ENCODE measurements at places on chromosomes 3 and 15.
A peak's percentile ranks its signal among the peaks of the same experiment; 100 is the strongest.

DNA sequence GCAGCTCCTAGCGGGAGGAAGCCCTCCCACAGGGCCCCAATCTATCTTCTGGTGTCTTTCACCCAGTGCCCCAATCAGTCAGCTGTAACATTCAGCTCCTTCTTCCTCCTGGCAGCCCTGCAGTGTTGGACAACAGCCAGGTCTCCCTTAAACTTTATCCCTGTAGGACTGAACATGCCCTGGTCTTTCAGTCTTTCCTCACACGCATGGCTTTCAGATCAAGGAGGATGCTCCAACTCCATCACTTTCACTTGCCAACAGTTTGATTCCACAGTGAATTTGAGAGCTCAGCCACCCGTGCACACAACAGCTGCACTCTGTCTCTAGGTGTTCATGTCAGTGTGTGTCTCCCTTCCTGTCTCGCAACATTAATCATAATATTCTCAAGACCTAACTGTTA, 28.5 kb upstream of the LRRC34 start:
- DNase-seq = no peak

- no peak for DNase-seq
Observed at GRCh38 chr3:19947549-19948225, 790 bp downstream of the RAB5A start.

- no peak for DNase-seq
Observed at GRCh38 chr15:77528968-77529319, 103.8 kb downstream of the LINGO1 start.

DNA sequence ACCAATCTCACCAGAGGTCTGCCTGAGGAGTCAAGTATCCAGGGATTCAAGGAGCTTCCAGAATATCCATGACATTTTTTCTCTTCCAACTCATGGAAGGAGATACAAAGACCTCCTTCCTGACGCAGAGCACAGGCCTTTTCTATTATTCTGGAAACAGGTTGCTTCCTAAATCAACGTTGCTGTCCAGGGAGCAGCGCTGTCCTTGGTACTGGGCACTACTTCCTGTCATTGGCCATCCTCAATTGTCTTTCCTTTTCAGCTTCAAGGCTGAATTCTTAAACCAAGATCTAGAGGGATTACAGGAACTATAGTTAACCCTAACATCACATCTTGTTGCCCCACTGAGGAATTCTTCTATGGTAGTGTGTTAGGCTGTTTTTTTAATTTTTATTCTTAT, 50.4 kb upstream of the TBC1D21 start:
- DNase-seq = no peak

DNA sequence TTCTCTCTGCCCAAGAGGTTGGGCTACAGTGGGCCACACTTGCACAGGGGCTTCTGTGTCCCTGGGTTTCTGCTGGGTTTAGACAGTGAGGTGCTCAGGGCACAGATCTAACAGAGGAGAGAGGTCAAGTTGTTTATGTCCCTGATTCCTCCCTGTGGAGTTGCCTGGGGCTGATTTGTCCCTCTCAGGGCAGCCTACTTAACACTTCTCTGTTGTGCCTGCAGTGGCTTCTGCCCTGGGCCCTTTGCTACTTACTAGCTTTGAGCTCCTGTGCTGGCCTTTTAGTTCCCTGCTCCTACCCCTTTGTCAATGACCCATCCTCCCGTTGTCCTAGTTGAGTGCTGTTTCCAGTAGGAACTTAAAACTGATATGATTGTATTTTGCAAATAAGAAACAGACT, 114.0 kb upstream of the RGMA start:
- DNase-seq = no peak

DNA sequence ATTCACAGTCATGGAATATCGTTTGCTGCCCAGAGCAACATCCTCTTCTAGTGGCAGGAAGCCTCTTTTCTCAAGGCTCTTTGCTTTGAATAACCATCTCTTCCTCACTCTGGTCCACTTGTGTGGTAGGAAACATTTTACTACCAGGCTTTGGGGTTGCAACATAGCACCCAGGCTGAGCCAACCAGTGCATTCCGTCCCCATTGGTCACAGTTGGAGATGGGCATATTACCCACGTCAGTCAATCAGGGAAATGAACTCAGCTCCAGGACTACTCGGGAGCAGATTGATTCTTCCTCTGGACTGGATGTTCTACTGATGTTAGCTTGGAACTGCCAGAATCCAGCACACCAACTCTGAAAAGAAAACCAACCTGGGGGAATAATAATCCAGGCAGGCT, 4.2 kb upstream of the PEX5L start:
- DNase-seq = no peak

DNA sequence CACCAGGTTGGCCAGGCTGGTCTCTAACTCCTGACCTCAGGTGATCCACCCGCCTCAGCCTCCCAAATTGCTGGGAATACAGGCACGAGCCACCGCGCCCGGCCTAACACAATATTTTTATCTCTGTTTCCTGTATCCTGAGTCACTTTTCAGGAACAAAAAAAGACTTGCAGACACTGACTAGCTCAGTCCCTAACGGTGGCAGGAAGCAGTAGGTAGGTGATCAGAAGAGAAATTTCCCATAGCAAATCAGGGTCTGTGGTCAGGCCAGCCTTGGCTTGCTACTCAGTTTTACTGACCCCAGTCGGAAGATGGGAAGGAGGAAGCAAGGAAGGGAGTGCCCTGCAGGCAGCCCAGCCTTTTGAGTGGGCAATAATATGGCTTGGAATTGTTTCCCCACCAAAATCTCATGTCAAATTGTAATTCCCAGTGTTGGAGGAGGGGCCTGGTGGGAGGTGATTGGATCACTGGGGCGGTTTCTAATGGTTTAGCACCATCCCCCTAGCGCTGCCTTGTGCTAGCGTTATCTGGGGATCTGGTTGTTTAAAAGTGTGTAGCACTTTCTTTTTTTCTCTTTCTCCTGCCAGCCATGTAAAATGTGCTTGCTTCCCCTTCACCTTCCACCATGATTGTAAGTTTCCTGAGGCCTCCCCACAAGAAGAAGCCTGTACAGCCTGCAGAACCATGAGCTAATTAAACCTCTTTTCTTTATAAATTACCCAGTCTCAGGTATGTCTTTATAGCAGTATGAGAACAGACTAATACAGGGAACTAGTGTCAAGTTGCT, 19.5 kb upstream of the CDCP1 start:
- DNase-seq = no peak

DNA sequence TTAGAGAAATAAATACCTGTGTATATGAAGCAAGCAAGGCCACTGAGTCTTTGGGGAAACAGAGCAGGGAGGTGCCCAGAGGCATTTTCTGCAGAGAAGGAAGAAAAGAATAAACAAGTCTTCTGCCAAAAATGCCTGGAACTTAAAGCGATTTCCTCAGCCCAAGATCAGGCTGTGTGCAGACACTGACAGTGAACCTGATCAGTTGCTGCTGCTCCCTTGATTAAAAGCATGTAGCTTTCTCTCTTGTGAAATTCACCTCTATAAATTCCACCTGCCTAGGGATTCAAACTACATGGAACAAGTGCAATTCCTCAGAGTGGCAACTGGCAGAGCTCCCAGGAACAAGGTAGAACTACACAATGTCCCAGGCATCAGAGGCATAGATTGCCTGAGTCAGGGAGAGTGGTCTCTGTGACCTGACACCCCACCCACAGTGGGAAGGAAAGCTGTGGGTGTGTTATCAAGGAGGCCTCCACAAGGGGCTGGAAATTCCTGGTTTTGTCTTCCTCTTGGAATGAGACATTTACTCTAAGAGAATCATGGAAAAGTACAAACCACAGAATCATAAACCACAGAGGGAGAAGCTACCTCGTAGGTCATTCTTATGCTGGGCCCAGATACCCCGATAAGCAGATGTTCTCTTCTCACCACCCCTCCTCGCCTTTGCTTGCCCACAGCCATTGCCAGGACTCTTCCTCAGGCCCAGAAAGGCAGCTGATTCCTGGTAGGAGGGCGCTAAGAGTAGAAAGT, 1.8 kb upstream of the ZBTB38 start:
- peak; percentile 70 for DNase-seq

DNA sequence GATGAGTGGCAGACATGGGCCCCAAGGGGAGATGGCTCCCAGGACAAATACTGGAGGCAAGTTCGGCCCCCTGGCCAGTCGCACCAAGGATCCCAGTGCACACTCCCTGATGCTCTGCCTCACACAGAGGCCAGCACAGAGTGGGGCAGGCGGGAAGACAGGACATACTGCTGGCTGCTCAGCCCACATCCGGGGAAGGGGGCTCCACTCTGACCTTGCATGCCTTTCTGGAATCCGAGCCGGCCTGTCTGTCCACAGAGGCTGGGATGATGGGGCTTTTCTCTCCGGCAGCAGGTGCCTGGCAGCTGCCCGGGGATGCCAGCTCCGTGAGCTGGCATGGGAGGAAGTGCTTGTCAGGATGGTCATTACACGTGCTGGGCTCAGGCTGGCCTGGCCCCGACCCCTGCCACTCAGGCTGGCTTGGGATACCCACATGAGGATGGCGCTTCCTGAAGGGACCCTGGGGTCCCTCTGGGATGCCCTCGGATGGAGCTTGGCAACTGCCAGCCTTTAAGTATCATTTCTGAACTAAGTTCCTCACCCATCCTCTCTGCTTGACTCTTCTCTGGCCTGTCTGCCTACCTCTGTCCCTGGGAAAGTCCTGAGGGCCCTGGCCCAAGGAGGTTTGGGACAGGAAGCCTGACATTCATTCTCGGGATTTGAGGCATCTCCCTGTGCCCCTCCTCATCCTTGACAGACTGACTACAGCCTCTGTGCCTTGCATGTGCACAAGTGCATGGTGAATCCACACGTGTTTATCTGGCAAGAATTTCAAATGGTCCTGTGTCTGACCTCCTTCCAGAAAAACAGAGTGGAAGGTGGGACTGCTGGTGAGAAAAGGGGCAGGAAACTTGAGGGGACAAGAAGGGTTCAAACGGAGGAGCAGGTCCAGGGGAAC, 46.5 kb downstream of the EXOG start:
- DNase-seq = peak; percentile 25

- DNase-seq = no peak
Observed at GRCh38 chr15:33580526-33580925, 269.8 kb downstream of the RYR3 start.

DNA sequence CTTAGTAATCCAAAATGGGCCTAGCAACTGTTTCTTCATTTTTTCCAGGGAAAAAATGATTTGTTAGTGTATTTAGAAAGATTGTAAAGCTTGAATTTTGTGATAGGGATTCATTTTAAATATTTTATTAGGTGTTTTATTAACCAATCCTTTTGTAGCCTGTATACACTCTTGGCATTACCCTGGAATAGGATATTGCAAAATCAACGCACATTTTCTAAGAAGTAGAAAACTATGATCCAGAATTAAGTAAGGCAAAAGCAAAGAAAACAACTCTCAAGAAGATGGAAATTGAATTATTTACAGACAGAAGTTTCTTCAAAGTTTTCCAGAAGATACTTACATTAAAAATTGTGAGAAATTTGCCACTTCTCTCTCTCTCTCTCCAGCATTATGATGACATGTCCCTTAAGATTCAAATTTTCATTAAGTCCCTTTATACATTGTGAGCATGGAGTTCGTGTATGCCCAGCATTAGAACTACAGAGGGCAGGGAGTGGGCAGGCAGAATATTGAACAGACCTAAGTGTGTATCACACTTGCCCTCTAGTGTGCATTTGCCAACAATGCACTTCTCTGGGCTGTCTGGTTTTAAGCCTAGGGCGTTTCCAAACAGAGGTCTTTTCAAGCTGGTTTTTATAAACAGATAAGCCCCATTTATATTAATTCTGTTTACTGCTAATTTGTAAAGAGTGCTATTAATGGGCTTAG, 28.5 kb upstream of the CMSS1 start:
- peak; percentile 68 for DNase-seq

DNA sequence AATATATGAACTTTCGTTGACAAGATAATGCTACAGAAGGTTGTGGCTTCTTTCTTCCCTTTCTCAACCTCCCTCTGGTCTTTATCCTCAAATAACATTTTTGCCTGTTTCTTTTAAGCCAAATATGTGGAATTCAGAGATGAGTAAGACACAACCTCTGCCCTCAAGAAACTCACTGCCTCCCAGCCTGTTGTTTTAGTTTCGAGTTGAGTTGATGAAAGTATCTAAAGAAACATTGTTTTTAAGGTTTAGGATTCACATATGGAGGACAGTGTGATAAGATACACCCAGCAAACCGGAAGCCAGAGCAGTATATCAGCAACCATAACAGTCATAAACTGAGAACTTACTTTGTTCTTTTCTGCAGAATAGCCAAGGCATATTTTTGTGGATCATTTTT, 218.6 kb downstream of the THSD4 start:
- DNase-seq = no peak

- DNase-seq = no peak
Observed at GRCh38 chr3:106514431-106514830, 645.6 kb upstream of the CBLB start.

GRCh38 chr3:64272271-64272670, 47.0 kb upstream of the PRICKLE2 start:
- no peak for DNase-seq

GRCh38 chr3:194083637-194084224, 52.2 kb upstream of the HES1 start:
- peak; percentile 43 for DNase-seq

GRCh38 chr3:43180027-43180426, 74.1 kb upstream of the POMGNT2 start:
- DNase-seq = no peak

GRCh38 chr15:99502182-99502581, 63.6 kb upstream of the MEF2A start:
- no peak for DNase-seq

DNA sequence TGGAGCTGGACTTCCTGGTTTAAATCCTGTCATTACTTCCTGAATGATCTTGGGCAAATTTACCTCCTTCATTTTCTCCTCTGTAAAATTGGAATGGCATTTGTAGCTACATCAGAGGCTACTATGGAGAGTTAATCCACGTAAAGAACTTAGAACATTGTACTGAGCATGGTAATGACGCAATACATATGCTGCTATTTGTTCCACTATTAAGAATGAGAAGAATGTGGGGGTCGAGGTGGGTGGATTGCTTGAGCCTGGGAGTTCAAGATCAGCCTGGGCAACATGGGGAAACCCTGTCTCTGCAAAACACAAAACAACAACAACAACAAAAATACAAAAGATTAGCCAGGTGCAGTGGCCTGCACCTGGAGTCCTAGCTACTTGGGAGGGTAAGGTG, 250.6 kb downstream of the RYR3 start:
- DNase-seq = no peak

GRCh38 chr15:77722759-77723460, 90.2 kb upstream of the LINGO1 start:
- DNase-seq = no peak

GRCh38 chr3:195142519-195142918, 128.4 kb downstream of the XXYLT1 start:
- DNase-seq = no peak

All from ascending aorta (tissue), 2 donors.